ENCODE measurements at places on chromosomes 1 and 21.

GRCh38 chr1:170032531-170033280 lies 41.8 kb downstream of the KIFAP3 start:
- no peak overlapping the region for H3K27ac ChIP-seq
- no peak overlapping the region for H3K4me3 ChIP-seq
- H3K36me3 ChIP-seq, result peaks cover 52% of the 10 kb centered on the region
- H3K27me3 ChIP-seq, result no peaks in the 10 kb centered on the region

DNA sequence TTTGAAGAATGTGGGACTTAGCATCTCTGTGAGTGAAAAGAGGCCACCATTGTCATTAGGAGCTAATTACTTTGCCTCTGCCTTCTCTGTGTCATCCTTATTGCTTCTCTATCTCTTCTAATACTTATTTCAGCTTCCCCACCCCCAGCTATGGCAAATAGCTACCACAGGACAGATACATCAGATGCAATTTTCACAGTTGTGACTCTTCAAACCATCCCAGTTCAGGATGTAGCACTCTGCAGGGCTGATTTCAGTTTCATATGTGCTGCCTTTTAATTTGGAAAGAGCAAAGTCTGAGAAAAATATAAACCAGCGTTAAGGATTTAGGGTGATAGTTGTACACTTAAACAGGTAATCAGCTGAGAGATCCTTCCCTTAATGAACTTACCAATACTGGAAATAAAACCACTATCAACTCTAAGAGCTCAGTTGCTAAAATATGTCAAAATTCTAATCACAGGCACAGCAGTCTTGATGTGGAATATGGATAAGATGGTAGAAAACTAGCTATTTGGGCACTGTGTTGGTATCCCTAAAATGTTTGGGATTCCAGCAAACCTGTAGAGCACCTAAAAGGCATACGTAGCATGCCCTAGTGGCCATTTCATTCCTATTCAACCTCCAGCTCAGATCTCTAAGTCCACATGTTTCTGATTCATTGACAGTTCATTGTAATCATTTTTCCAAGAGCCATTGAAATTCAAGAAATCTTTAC lies 148.4 kb downstream of the SYT2 start:
- H3K36me3 ChIP-seq, result peaks cover 19% of the 10 kb centered on the region
- no peak overlapping the region for H3K27ac ChIP-seq
- H3K27me3 ChIP-seq, result no peaks in the 10 kb centered on the region

GRCh38 chr1:199132006-199132405 lies 493.2 kb downstream of the PTPRC start:
- no peaks in the 10 kb centered on the region for H3K36me3 ChIP-seq
- no peak overlapping the region for H3K4me3 ChIP-seq
- H3K27me3 ChIP-seq, result no peaks in the 10 kb centered on the region
- ATAC-seq, result no peak
- no peaks in the 10 kb centered on the region for H3K4me1 ChIP-seq

GRCh38 chr1:42957229-42957879 lies 1.3 kb downstream of the SLC2A1 start:
- H3K4me1 ChIP-seq, result peaks cover 25% of the 10 kb centered on the region
- H3K36me3 ChIP-seq, result peaks cover 67% of the 10 kb centered on the region
- H3K27ac ChIP-seq, result peak overlapping the region; percentile 92
- ATAC-seq, result no peak
- H3K27me3 ChIP-seq, result no peaks in the 10 kb centered on the region

GRCh38 chr1:24735509-24736375 lies 9.5 kb upstream of the CLIC4 start:
- H3K4me1 ChIP-seq, result no peaks in the 10 kb centered on the region
- H3K36me3 ChIP-seq, result no peaks in the 10 kb centered on the region
- no peak overlapping the region for H3K4me3 ChIP-seq
- ATAC-seq, result no peak
- H3K27me3 ChIP-seq, result no peaks in the 10 kb centered on the region
- H3K27ac ChIP-seq, result no peak overlapping the region

DNA sequence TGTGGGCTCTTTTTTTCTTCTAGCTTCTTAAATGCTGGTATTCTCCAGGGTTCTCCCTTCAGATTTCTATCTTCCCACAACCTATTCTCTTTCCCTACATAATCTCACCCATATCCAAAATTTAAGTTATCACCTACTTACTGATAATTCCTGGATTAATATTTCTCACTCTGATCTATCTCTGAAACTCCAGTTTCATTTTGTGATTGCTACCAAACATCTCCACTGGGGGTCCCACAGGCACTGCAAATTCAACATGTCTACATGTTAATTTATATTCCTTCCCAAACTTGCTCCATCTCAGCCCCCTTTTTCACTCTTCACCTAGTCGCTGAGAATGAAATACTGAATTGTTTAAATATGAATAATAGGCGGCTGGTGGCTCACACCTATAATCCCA lies 9.9 kb upstream of the C1orf141 start:
- H3K27ac ChIP-seq, result no peak overlapping the region
- ATAC-seq, result no peak
- no peaks in the 10 kb centered on the region for H3K27me3 ChIP-seq
- peaks cover 31% of the 10 kb centered on the region for H3K4me1 ChIP-seq
- peak overlapping the region; percentile 24 for H3K4me3 ChIP-seq

GRCh38 chr1:156476501-156477298 lies 23.9 kb downstream of the MEF2D start:
- H3K4me1 ChIP-seq, result peaks cover 31% of the 10 kb centered on the region
- no peaks in the 10 kb centered on the region for H3K27me3 ChIP-seq
- H3K36me3 ChIP-seq, result peaks cover 100% of the 10 kb centered on the region
- peak overlapping the region; percentile 88 for H3K27ac ChIP-seq

GRCh38 chr1:40384413-40384762 lies 10.9 kb downstream of the SMAP2 start:
- H3K36me3 ChIP-seq, result peaks cover 95% of the 10 kb centered on the region
- H3K4me1 ChIP-seq, result peaks cover 62% of the 10 kb centered on the region
- H3K27me3 ChIP-seq, result no peaks in the 10 kb centered on the region
- no peak for ATAC-seq
- H3K4me3 ChIP-seq, result peak overlapping the region; percentile 91

DNA sequence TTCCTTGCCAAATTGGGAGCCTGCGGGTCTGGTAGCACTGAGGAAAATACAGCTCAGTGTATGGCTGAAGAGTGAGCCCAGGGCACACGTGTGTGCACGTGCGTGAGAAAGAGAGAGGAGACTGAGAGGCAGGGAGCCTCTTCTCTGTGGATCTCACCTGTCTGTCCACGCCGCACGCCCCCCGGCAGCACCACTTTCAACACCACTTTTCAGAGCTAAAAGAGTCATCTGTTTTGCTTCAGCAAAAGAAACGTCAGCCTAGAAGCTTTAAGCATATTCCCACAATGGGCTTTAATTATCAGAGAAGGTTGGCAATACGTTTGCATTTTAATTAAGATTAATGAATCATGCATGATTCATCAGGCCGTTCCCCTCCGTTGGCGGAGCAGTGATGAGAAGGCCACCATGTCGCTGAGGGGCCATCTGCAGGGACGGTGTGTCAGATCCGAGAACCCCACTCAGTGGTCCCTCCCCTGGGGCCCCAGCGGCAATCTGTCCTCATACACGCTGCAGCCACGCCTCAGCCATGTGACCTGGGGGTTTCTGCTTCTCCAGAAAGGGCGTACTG lies 56.8 kb downstream of the SIK1 start:
- H3K27ac ChIP-seq, result no peak overlapping the region
- no peak for ATAC-seq
- peaks cover 6% of the 10 kb centered on the region for H3K4me1 ChIP-seq
- H3K27me3 ChIP-seq, result peaks cover 3% of the 10 kb centered on the region
- H3K4me3 ChIP-seq, result no peak overlapping the region

- H3K4me1 ChIP-seq, result no peaks in the 10 kb centered on the region
- no peak overlapping the region for H3K4me3 ChIP-seq
- H3K27ac ChIP-seq, result no peak overlapping the region
- no peaks in the 10 kb centered on the region for H3K36me3 ChIP-seq
These were observed 12.3 kb upstream of the SLC30A10 start for GRCh38 chr1:219940707-219941106.

GRCh38 chr1:45035631-45036301 lies 23.7 kb downstream of the UROD start:
- no peak overlapping the region for H3K27ac ChIP-seq
- no peaks in the 10 kb centered on the region for H3K4me1 ChIP-seq
- H3K27me3 ChIP-seq, result no peaks in the 10 kb centered on the region
- no peak for ATAC-seq

- H3K4me3 ChIP-seq, result no peak overlapping the region
- H3K27me3 ChIP-seq, result peaks cover 5% of the 10 kb centered on the region
- H3K36me3 ChIP-seq, result no peaks in the 10 kb centered on the region
These were observed 72.0 kb downstream of the MIS18A start for GRCh38 chr21:32206631-32207405.

GRCh38 chr1:40183055-40183710 lies 22.0 kb downstream of the RLF start:
- no peak for ATAC-seq
- H3K4me1 ChIP-seq, result peaks cover 57% of the 10 kb centered on the region
- H3K4me3 ChIP-seq, result peak overlapping the region; percentile 2

GRCh38 chr1:199264283-199264682 lies 625.4 kb downstream of the PTPRC start:
- no peaks in the 10 kb centered on the region for H3K4me1 ChIP-seq
- H3K36me3 ChIP-seq, result no peaks in the 10 kb centered on the region
- H3K27me3 ChIP-seq, result peaks cover 5% of the 10 kb centered on the region
- peak; percentile 61 for ATAC-seq
- H3K27ac ChIP-seq, result no peak overlapping the region
- no peak overlapping the region for H3K4me3 ChIP-seq

GRCh38 chr1:49028396-49028795 lies 251.7 kb upstream of the BEND5 start:
- H3K4me1 ChIP-seq, result no peaks in the 10 kb centered on the region
- H3K36me3 ChIP-seq, result no peaks in the 10 kb centered on the region
- no peak for ATAC-seq
- H3K27me3 ChIP-seq, result no peaks in the 10 kb centered on the region
- H3K27ac ChIP-seq, result no peak overlapping the region

DNA sequence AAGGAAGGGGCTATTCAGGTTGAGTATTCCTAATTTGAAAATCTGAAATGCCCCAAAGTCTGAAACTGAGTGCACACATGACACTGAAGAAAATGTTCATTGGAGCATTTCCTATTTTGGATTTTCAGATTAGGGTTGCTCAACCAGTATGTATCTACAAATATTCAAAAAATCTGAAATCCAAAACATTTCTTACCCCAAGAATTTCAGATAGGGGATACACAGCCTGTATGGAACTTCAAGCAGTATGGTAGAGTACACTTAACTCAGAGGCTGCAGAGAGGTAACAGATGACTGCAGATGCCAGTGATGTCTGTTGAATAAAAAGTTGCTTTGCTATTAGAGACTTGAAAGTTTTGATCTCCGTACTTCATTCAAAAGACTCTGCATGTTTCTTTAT lies 19.0 kb downstream of the YTHDF2 start:
- no peak overlapping the region for H3K27ac ChIP-seq
- no peak overlapping the region for H3K4me3 ChIP-seq
- no peaks in the 10 kb centered on the region for H3K27me3 ChIP-seq

GRCh38 chr1:171606402-171606941 lies 15.6 kb upstream of the MYOCOS start:
- H3K27ac ChIP-seq, result no peak overlapping the region
- H3K4me1 ChIP-seq, result no peaks in the 10 kb centered on the region
- no peak overlapping the region for H3K4me3 ChIP-seq
- H3K27me3 ChIP-seq, result no peaks in the 10 kb centered on the region
- no peaks in the 10 kb centered on the region for H3K36me3 ChIP-seq

DNA sequence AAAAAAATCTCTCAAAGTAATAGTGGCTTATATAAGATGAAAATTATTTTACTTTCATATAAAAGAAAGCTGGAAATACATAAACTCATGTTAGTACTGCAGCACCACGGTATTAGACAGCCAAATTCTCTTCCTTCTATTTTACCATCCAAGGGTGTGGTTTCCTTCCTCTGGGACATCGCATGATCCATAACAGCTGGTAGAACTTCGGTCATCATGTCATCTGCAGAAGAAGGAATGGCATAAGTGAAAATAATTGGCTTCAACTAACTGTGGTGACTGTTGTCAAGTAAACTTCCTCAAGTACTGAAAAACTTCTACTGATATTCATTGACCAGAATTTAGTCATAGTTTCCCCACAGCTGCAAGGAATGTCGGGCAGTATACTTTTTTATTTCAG lies 28.3 kb upstream of the IFI44L start:
- no peaks in the 10 kb centered on the region for H3K4me1 ChIP-seq
- H3K27ac ChIP-seq, result no peak overlapping the region
- H3K27me3 ChIP-seq, result peaks cover 4% of the 10 kb centered on the region
- H3K4me3 ChIP-seq, result no peak overlapping the region
- ATAC-seq, result no peak

Measured in activated T-helper 17 cell treated with anti-CD3 and anti-CD28 coated beads, Interleukin-2, amount 50 U/mL, for 72 hours (primary cell).